Stimulated activated CD4-positive, alpha-beta T cell treated with anti-CD3 and anti-CD28 coated beads, Interleukin-1b, Interleukin-23, amount 100 ng/mL, for 1 hour (primary cell): ENCODE measurements at places on chromosomes 11 and 22.

GRCh38 chr22:25735650-25736049 is 6.3 kb upstream of the MYO18B start:
- no peak for DNase-seq

DNA sequence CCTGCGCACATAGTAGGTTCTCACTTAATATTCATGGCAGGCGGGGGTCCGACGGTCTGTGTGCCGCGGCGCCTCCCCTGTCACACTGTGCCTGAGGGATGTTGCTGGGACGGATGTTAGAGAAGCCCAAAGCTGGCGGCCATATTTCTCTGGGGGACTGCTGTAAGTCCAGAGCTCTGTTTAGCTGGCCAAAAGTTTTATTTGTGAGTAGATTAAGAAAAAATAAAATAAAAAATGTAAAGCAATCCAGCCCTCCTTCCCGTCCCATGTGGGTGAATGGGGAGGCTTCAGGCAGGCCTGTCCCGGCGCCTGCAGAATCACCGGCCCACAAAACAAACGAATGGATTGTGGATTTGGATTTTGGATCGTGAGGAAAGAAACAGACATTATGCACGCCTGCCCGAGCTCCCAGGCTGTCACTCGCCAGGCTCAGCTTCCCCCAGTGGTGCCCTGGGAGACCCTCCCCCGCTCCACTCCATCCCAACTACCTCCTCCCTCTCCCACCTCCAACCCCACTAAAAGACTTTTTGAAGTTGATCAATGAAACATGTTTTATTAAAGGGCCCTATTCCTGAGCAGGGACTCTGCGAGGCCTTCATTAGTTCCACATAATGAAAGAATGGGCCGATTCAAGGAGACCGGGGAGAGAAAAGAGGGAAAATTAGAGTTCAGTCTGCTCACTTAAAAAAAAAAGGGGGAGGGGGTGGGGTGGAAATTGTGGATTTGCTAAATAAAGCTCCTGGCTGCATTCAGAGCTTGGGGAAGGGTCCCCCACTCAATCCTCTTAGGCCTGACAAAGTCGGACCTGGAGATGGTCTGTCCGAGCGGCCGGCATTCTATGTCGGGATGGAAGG is 20.4 kb upstream of the SCUBE1 start:
- DNase-seq = no peak

GRCh38 chr11:45525393-45525792 is 140.0 kb downstream of the CHST1 start:
- no peak for DNase-seq

DNA sequence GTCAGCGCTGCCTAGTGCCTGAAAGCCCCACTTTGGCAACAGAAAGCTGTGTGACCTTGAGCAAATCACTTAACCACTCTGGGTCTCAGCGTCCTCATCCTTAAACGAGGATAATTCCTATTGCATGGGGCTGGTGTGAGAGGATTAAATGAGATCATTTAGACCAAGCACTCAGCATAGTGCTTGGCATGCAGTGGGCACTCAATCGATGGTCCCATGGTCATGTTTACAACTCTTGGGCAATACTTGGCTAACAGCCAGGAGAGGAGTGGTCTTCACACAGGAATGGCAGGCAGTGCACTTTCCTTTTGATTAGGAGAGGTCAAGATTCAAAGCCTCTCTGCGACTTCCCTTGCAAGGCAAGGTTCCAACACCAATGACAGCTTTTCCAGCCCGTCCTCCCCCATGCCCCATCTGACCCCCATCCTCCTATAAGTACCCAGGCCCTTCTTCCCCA is 14.1 kb downstream of the TNKS1BP1 start:
- no peak for DNase-seq

- DNase-seq = no peak
Observed at GRCh38 chr22:24404561-24405275, 22.7 kb upstream of the ADORA2A start.

DNA sequence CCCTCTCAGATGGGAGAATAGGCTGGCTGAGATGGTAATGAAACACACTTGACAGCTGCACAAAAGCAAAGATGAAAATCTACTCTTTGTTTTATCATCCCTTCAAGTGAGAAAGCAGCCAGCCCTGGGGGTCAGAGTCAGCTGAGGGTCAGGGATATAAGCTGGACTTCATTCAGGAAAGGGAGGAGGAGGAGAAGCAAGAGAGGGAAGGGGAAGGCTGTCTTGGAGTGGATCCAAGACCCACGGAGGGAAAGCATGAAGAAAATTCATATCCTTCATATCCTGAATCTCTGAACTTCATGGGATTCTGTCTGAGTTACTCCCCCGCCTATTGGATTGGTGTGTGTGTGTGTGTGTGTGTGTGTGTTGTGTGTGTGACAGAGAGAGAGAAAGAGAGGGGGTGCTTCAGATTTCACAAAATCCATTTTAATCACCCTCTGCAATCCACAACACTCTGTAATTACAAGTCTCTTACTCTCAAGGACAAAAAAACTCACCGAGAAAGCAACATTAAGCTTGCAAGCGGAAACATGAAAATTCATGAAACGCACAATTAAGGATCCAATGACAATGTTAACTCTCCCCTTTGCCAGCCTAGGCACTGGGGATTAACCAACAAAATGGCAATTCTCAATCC is 327.7 kb downstream of the TENM4 start:
- DNase-seq = no peak

DNA sequence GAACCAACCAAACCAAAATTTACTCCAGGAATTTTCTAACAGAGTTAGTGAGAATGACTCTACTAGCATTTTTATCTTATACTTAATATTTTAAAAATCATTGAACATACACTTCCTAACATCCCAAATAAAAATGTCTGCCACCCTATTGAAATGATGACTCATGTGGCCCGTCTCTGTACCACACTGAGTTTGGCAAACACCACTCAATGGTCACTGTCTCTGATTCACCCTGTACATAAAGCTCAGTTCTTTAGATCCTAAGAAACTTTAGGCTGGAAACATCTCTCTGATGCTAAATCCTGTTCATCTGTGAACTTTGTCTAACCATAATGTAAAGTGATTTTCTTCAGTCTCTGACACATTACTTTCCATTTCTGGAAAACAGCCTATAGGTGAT is 182.0 kb downstream of the CWF19L2 start:
- no peak for DNase-seq

DNA sequence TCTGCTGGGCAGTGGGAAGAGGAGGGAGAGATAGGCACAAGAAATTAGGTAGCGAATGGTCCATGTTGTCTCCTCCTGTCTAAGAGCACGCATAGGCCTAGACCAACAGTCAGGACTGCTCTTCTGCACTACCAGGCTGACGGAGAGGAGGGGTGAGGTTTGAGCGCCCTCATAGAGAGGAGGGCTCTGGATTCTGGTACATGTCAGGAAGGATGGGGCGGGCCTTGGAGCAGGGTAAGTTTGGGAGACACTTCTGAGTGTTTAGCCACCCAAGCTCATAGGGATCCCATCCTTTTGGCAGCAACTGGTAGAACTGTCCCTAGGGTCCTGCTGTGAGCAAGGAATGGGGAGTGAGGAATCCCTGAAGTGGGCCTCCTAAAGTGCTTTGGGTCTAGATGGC is 60.4 kb downstream of the KCNC1 start:
- no peak for DNase-seq

DNA sequence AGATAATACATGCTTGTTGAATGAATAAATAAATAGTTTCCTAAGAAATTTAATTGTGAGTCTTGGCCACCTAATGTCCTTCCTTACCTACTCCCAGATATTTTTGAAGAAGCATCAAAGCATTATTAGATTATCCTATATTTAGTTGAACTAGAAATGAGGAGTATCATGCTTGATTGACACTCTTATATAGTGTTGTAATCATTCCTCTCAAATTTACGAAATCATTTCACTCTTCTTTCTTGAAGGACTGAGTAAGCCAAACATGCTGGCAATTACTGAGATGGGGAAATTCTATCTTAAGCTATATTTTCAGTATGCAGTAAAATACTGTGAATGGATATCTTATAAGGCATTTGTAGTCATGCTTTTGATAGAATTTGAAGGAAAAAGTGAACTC is 189.0 kb downstream of the LUZP2 start:
- no peak for DNase-seq
